ENCODE measurements at places on chromosomes 12 and 14. TPM values are rescaled to one million over a fixed set of nuclear protein-coding genes. Genes with fewer than 3 reads are reported as not detected.

Gene OTOGL
- 0.32 TPM for total RNA-seq

Gene ATG101
- total RNA-seq: 31.8 TPM

DNA sequence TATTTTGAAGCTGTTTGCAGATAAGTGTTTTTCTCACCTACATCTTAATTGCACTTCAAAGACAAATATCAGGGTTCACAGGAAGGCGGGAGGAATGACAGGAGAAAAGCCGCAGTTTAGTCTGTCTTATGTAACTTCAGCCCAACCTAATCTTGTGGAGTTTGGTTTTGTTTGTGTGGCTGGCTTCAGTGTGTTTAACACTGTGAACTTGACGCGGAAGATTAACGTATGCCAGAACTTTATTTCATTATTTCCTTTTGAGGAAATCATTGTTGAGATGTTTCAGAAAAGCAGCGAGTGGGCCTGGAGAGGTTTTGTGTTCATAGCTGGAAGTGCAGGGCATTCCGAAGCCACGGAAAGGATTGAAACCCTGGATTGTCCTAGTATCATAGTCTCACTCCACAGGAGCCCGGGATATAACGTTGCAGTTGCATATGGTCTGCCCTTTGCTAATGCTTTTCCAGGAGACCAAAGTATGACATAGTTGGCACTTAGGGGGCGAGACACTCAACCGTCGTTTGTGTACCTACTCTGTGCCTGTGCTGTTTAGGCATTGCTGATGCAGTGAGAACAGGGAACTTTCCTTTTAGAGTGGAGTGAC lies 2.0 kb downstream of the PELI2 start:
- peaks cover 30% of the 10 kb centered on the region for H3K4me1 ChIP-seq
- no peak for DNase-seq
- H3K27ac ChIP-seq: peak overlapping the region; percentile 90

GRCh38 chr12:91567100-91567485 lies 384.5 kb upstream of the DCN start:
- H3K27me3 ChIP-seq: no peaks in the 10 kb centered on the region
- no peak for DNase-seq
- H3K27ac ChIP-seq: no peak overlapping the region
- no peaks in the 10 kb centered on the region for H3K4me1 ChIP-seq
- no peaks in the 10 kb centered on the region for H3K36me3 ChIP-seq

DNA sequence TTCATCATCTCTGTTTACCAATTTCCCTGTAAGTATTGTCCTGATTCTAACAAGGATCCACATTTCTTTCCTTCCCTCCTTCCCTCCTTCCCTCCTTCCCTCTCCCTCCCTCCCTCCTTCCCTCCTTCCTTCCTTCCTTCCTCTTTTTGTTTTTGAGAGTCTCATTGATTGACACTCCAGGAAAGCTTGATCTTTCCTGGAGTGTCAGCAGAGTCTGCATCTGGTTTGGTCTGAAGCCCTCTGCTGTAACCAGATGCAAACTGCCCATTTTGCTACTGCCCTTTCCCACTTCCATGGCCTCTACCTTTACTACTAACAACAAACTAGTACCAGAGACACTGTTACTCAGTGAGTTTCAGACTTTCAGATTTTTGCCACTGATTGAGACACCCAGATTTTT lies 14.4 kb upstream of the OR6C65 start:
- no peaks in the 10 kb centered on the region for H3K4me1 ChIP-seq
- no peak overlapping the region for H3K27ac ChIP-seq
- DNase-seq: no peak
- no peaks in the 10 kb centered on the region for H3K27me3 ChIP-seq
- H3K36me3 ChIP-seq: no peaks in the 10 kb centered on the region
